ENCODE measurements at places on chromosomes 11 and 22.

GRCh38 chr22:42780070-42780540 lies 59.4 kb upstream of the A4GALT start:
- DNase-seq: no peak

GRCh38 chr22:44332946-44333345 lies 20.2 kb upstream of the SHISAL1 start:
- no peak for DNase-seq

DNA sequence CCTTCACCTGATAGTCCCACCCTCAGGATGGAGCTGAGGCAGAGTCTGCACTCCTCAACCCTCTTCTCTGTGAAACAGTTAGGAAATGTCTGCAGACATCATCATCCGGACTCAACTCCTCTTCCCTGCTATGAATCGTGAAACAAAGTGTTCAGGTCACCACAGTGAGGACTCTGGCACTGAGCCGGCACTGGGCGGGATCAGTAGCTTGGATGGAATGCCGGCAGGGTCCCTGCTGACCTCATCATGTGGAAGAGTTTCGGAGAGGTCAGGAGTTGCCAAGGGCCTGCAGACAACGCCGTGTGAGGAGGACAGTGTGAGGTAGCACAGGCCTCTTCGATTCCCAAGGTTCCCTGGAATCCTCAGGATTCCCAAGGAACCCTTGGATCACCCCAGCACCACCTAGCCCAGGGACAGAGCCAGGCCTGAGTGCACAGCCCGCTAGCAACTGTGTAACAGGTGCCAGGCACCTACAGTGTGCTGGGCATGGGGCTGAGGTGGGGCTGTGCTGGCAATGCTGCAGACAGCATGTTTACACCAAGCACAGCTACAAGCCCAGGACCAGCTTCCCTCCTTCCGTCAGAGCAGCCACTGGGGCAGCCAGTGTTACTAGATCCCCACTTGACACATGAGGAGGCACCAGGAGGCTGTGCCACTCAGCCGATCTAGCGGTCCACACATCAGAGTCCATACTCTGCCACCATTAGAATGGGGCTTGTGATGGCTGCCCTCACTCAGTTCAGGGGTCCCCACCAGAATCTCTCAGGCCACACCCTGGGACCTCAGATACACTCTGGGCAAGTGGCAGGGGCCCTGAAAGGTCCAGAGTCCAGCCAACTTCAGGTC lies 693 bp upstream of the LINC01488 start:
- DNase-seq: no peak

GRCh38 chr11:64436000-64436399 lies 77.0 kb downstream of the RPS6KA4 start:
- no peak for DNase-seq

DNA sequence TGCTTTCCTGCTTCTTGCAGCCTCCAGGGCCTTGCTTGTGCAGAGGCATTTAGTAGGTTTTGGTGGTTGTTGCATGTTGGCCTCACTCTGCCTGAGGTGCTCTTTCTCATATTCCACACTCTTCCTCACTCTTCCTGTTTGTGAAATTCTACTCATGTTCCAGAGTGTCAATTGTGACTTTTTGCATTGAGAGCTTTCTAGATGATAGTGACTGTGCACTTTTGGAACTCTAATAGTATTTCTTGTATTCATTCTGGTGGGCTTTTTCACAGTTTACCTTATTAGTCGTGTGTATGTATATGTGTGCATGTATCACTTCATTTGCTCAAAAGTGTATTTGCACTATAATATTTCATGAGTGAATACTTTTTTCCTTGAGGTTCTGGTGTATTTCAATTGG lies 11.3 kb downstream of the HSD17B12 start:
- DNase-seq: no peak

DNA sequence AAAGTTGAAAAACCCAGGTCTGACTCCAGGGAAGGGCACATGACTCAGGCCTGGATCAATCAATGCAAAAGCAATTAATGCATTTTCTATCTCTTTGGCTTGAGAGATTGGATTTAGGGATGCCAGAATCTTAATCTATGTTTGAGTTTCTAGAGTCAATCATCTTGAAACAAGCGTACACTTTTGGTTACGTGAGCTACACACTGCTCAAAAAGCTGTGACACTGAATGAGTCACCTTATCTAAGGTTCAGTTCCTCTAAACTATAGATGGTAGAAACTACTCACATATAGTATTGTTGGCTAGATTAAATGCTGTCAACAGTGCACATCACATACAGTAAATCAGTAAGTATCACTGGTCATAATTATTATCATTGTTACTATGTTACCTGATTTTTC lies 24.2 kb downstream of the MRE11 start:
- DNase-seq: no peak
